ENCODE measurements at places on chromosomes 4 and X.

- DNase-seq: no peak
Measured at GRCh38 chr4:52711834-52712250, 39.4 kb downstream of the ERVMER34-1 start.

GRCh38 chr4:73704314-73705055 lies 35.9 kb upstream of the CXCL8 start:
- DNase-seq: no peak

GRCh38 chr4:47075919-47076318 lies 44.6 kb downstream of the GABRB1 start:
- no peak for DNase-seq

GRCh38 chrX:111123125-111123524 lies 27.1 kb downstream of the PAK3 start:
- no peak for DNase-seq

DNA sequence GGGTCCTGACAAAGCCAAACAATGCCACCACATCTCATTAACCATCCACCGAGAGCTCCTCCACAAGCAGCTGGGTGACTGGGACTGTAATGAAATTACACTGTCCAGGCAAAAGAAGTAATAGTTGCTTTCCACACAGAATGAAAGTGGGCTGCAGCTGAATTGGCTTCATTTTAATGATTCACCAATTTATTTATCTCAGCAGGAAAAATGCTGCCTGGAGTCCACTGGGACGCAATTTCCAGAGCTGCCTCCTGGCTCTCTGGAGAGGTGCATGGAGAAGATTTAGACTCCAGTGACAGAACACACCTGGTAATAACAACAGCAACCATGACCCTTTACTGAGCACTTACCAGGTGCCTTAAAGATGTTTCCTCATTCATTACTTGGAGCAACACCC lies 226.7 kb downstream of the LDB2 start:
- no peak for DNase-seq

DNA sequence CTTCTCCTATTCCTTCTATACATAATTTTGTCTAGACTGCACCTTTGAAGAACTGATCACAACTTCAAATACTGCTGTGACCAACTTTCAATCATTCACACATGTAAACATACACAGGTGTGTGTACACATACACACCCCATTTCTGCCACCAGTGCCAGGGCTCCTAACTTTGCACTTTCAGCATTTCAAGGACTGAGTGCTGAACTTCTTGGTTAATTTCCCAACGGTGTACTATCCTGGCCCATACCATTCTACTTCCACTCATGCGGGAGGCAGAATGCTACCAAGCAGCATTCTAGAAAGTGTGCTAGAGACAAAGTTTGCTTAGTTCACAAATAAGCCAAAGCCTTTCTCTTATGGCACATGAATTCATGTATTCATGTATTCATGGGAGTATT lies 51.2 kb downstream of the RPGR start:
- no peak for DNase-seq

- DNase-seq: no peak
Measured at GRCh38 chr4:16139066-16139945, 55.5 kb upstream of the PROM1 start.

DNA sequence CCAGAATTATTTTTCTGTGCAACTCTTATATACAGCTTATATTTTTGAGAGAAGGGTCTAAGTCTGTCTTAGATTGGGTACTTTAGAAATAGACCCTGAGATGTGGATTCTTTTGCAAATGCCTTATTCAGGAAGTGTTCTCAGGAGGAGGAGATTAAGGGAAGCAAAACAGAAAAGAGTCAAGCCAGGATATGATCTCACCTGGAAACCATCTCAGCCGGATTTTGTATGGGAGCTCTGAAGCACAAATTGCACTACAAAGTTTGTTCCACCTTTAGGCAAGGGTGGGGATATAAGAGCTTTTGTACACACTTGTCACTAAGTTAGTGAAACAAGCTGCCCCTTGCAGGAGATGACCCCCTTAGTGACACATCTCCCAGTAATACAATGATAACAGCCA lies 121.2 kb upstream of the GRPR start:
- DNase-seq: no peak

DNA sequence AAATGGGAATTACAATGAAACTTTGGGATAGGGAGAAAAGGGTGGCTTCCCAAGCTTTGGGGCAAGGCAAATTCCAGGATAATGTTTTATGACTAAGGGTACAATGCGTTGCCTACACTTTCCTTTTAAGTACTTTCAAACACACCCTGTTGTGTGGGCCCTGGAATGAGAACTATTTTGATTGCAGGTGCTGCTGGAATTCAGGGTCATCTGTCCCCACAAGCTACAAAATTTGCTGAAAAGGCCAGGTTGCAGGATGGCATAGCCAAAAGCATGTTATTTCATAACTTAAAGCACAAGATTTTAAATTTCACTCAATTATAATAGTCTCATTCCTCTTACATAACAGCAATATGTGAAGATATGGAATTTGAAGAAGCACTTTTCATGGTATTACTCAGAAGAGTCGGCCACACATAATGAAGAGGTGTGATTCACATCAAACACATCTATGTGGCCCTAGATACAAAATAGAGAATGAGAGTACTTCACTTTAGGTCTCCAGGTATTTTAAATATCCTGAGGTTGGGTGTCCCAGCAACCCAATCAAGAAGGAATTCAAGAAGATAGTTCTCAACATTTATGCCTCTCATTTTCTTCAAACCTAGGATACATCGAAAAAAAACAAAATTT lies 89.3 kb downstream of the APBB2 start:
- no peak for DNase-seq

- no peak for DNase-seq
Measured at GRCh38 chr4:147326591-147326990, 154.3 kb upstream of the EDNRA start.

Measured in activated CD4-positive, alpha-beta T cell treated with anti-CD3 and anti-CD28 coated beads, Interleukin-2, amount 50 U/mL, for 24 hours (primary cell).